Tongue (tissue), 3 donors: ENCODE measurements at places on chromosomes 4 and X. TPM values are rescaled to one million over a fixed set of nuclear protein-coding genes. Genes with fewer than 3 reads are reported as not detected.

LRCH2 gene
- total RNA-seq, result 7.8 TPM

UGT2B17 gene
- total RNA-seq, result not detected

SPANXA1 gene
- not detected for total RNA-seq

CNGA1 gene
- 0.41 TPM for total RNA-seq

SPANXN3 gene
- total RNA-seq, result not detected

NSD2 gene
- total RNA-seq, result 71.3 TPM

FHDC1 gene
- total RNA-seq, result 9.9 TPM

LDOC1 gene
- 6.2 TPM for total RNA-seq

TLR1 gene
- total RNA-seq, result 7.7 TPM

TMEM255A gene
- 6.7 TPM for total RNA-seq

TREX2 gene
- total RNA-seq, result 2.2 TPM

PDLIM5 gene
- 491 TPM for total RNA-seq

IL1RAPL2 gene
- 7.8 TPM for total RNA-seq

VCX2 gene
- not detected for total RNA-seq

ZCCHC4 gene
- 35.8 TPM for total RNA-seq

HEPH gene
- 19.0 TPM for total RNA-seq

F9 gene
- not detected for total RNA-seq

SCML1 gene
- total RNA-seq, result 10.7 TPM

GLRA2 gene
- not detected for total RNA-seq

MAGEB2 gene
- total RNA-seq, result not detected

RPS3A gene
- total RNA-seq, result 4,257 TPM

C4orf54 gene
- total RNA-seq, result 243 TPM

CPE gene
- 147 TPM for total RNA-seq
